ENCODE measurements at places on chromosomes 2 and 18.

GRCh38 chr18:41558715-41559114, 396.3 kb upstream of the PIK3C3 start:
- DNase-seq, result no peak

GRCh38 chr18:70693246-70693645, 404.4 kb downstream of the SOCS6 start:
- no peak for DNase-seq

- DNase-seq, result no peak
These were observed 99.0 kb downstream of the SP3 start for GRCh38 chr2:173865971-173866873.

- DNase-seq, result no peak
These were observed 31.7 kb downstream of the ACMSD start for GRCh38 chr2:134869946-134870736.

DNA sequence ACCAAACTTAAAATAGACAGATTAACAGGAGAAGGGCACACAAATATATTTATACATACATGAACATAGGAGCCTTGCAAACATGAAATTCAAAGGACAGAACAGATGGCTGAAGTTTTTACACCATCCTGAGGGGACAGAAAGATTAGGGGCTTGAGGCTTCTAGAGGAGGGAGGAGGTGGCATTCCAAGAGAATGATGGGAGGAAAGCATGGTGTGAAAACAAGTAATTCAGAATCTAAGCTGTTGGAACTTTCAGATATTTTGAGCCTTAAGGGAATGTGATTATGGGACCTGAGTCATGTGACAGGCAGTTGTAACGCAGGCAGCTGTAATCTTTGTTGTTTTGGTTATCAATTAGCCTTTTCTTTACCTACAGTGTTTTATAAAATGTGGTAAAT, 225.2 kb upstream of the SPOPL start:
- no peak for DNase-seq

- DNase-seq, result no peak
These were observed 710 bp downstream of the SEC11C start for GRCh38 chr18:59140302-59140885.

DNA sequence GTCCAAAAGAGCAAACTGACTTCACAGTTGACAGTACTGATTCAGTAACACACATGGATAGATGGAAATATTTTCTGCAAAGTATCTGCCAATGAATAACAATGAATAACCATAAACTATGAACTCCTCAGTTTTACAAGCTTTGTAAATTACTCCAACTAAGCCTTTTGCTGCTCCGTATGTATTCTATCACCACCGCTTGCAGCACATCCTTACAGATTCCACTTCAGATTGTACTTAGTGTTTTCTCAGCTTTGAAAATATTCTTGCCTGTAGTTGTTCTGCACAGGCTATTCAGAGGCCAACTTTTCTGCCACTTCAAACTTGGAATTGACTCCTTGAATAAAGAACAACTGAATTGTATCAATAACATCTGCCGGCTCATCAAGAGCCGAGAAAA, 36.2 kb downstream of the TLK1 start:
- DNase-seq, result no peak

DNA sequence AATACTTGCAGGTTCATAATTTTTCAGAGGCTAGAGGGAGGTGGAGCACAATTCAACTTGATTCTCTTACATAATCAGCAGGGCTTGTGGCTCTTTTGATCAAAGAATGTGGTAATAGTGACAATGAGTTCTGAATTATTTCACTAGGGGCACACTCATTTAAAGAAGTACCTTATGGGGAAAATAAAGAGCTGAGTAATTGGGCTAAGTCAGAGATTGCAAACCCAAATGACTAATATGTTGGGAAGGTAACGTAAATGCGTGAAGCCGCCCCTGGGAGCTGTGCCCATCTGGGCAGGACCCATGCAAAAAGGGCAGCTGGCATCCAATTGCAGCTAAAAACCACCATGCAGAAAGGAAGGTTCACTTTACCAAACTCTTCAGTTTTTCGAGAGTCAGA, 35.3 kb downstream of the NCKAP5 start:
- no peak for DNase-seq

DNA sequence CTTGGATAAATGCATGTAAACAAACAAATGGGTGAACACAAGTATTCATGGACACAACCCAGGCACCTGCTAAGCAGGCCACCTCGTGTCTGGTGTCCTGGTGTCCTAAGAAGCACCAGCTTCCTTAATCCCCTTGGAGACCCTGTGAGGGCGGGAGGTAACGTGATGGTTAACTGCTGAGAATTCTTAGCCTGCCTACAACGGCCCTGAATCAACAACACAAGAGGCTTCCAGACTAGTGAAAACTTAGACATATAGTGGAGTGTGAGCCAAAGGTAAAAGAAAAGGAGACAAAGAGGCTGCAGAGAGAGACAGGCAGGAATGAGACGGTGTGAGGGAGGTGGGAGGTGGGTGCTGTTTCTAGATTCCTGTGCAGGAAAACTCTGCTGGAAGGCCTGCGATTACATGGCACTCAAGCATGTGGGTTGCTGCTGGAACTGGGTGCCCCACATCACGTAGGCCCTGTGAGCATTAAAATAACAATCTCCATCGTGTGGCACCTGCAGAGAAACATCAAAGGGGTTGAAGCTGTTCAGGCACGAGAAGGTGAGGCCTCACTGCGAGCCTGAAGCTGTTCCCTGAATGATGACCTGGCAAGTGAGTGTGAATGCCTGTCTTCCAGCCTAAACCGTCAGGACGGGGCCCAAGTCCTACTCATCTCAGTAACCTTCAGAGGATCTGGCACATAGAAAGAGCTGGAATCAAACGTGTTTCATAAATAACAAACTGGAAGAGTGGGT, 64.2 kb downstream of the RPL37A start:
- DNase-seq, result no peak

GRCh38 chr2:102258386-102259074, 52.8 kb upstream of the IL1RL1 start:
- no peak for DNase-seq

GRCh38 chr18:68436485-68436884, 278.4 kb downstream of the TMX3 start:
- DNase-seq, result no peak

DNA sequence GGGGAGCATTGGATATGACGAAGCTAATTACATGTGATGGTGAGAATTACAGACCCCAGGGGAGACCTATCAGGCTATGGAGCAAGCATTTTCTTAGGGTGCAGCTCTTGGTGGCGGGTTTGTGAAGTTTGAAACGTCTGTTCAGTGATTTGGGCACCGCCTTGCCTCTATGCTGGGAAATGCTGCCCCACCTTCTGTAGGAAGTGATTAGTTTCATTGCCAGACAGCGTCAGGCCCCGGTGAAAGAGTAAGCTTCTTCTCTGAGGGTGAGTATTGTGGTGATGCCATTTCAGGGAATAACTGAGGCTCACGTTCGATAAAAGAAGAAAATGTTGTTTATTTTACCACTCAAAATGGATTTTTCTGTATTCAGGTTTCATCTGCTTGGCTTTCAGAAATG, 186.2 kb upstream of the CDH2 start:
- no peak for DNase-seq

- DNase-seq, result no peak
These were observed 47.8 kb downstream of the TRAPPC12 start for GRCh38 chr2:3427272-3427671.

DNA sequence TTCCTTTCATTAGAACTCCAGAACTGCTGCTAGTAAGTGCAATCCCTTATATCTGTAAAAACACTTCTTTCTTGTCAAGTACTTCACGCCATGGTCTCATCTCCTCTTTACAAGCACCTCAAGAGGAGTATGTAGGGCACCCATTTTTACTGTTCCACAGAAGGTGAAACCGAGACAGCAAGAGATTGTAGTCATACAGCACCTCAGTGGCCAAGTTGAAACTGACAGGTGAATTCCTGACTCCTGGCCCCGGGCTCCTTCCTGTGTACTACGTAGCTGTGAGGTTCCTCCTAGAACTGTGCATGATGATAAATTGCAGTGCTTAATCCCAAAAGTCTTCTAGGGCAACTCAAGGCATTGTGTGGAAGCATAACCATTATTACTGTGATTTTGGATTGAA, 131.5 kb upstream of the MEIS1 start:
- DNase-seq, result no peak

DNA sequence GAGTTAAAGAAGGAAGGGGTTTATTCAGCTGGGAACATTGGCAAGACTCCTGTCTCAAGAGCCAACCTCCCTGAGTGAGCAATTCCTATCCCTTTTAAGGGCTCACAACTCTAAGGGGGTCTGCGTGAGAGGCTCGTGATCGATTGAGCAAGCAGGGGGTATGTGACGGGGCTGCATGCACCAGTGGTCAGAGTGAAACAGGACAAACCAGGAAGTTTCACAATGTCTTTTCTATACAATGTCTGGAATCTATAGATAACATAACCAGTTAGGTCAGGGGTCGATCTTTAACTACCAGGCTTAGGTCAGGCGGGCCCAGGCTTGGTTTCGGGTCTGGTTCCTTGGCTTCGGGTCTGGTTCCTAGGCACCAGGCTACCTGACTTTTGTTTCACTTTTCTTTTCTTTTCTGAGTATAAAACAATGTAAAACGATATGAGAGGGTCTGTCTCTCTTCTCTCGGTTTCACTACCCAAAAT, 30.1 kb upstream of the LIPG start:
- DNase-seq, result no peak

DNA sequence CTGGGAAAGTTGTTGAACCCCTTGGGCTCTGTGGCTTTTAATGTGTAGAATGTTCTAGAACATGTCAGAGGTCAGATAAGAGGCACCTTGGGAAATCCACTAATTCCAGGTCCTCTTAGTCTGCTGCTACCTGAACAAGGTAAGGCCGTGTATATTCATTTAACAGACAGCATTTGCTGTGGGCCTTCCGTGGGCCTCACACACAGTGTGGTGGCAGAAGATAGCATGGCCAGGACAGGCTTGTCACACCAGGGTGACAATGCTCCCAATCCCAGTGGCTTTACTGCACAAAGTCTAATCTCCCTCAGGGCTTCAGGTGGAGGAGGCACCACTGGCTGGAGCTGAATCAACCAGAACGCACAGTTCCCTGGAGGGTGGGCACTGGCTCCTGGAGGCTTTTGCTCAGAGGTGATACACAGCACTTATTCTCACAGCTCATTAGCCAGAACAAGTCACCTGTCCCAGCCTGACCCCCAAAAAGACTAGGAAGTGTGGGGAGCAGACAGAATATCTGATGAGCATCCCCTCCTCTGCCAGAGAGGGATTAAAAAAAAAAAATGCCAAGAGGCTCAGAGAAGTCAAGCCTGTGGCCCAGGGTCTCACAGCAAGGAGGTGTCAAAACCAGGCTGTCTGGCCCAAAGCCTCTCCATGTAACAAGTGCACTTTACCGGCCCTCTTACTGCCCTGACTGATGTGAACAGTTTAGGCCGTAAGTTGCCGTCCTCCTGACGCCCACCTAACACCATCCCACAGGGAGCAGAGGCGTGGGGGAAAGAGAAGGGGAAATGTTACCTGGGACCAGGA, 216.9 kb upstream of the RAB6C start:
- no peak for DNase-seq

DNA sequence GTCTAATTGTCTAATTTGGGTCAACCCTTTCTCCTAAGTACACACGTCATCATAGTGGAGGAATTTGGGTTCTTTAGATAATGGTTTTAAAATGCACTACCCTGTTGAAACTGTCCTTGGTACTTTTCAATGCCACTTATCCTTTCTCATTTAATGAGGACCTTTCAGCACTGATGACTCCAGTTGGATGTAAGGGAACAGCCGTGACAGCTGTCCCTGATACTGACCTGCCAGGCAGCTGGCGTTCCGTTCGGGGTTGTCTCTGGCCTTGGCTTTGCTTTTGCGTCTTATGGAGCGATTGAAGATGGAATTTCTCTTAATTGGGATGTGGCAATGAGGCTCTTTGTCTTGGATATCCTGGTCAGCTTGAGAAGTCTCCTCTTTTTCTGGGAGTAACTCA, 38.7 kb downstream of the NGEF start:
- no peak for DNase-seq

GRCh38 chr2:225582355-225583116, 183.0 kb downstream of the NYAP2 start:
- no peak for DNase-seq

DNA sequence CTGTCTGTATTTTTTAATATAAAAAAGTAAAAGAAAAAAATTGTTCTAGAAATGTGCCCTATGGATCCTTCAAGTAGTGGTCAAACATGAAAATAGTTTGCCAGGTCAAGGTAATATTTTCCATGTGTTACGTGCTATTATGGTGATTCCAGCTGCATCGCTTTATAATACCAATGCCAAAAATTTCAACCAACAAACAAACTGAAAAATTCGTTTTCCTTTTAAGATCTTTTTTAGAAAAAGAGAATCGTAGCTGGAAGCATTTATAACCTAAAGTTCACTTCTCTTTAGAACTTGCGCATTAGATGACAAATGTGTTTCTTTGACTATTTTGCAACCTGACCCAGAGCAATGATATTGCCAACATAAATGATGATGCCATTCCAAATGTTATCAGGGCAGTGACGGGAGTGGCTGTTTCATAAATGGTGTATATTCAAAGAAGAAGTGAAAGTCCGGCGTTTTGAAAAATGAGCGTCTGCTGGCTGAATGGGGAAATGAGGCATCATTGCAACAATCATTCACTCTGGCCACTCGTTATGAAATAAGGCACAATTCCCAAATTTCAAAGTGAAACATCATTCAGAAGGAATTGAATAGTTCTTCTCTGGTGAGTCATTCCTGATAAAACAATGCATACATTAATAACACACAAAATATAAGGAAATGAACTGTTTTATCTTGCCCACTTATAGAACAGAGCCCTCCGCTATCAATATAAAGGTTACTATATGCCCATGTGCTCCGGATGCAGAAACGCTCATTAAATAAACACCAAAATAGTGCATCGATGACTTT, 297.4 kb downstream of the TGIF1 start:
- DNase-seq, result no peak

DNA sequence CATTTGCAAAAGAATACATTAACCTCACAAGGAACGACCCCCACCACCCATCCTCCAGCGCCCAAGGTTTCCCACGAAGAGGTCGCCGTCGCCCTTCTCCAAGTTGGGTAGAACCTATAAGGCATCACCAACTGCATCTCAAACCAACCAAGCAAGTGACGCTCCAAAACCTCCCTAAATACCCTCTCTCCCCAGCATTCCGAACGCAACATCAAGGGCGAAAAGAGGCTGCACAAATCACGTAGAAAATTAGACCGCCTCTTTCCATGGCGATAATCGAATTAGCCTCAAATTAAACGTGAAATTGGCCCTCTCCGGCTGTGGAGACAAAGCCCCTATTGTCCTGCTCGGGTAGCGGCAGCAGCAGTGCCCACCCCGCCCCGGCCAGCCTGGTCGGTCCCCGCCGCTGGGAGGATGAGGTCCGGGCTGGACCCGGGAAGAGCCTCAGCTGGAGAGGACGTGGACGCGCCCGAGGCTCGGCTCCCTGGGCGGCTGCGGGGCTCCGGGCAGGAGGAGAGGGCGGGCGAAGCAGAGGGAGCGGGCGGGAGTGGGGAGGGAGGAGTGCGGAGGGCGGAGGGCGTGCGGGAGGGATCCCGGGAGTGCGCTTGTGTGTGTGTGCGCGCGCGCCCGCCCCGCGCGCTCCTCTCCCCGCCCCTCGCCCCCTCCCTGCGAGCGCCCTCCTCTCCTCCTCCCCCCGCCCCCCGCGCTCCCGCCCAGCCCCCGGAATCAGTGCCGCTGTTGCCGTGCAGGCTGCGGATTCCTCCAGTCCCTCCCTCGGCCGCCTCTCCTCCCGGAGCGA, at the start of gene SPTBN1:
TSS of gene SPTBN1 (plus strand) at position 765 of the 799 bp plus-strand sequence. CDS start 70,092 bp downstream, outside the sequence.
- no peak for DNase-seq

All from stimulated activated CD8-positive, alpha-beta memory T cell treated with anti-CD3 and anti-CD28 coated beads, Interleukin-2, amount 100 ng/mL, for 48 hours (primary cell).